Stimulated activated CD4-positive, alpha-beta T cell treated with anti-CD3 and anti-CD28 coated beads, Interleukin-15, amount 100 ng/mL, for 1 hour (primary cell): ENCODE measurements at places on chromosomes 7 and 10.

- DNase-seq = no peak
Measured at GRCh38 chr10:7445474-7446185, 34.8 kb upstream of the SFMBT2 start.

GRCh38 chr10:71746344-71747037 is 26.8 kb downstream of the VSIR start:
- DNase-seq = no peak

GRCh38 chr7:109964780-109965179 is 1126.1 kb upstream of the LRRN3 start:
- DNase-seq = no peak

GRCh38 chr7:214410-215212 is 22.2 kb downstream of the FAM20C start:
- DNase-seq = no peak

DNA sequence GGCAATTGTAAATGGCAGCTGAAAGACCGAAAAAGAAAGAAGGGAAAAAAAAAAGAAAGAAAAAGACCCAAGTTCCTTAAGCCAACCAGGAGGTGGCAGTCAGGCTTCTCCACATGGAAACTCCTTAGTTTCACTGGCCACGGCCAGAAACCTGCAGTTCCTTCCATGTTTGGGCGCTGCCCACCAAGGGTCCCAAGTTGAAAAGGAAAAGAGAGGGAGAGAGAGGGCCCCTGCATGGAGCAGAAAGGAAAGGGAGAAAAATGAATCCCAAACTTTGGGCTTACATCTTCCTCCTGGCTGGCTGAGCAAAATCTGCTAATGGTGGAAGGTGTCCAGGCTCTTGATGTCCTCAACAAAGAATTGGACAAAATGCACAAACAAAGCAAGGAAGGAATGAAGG is 31.8 kb upstream of the ABCA13 start:
- no peak for DNase-seq

- DNase-seq = no peak
Measured at GRCh38 chr10:97490592-97490991, 7.6 kb downstream of the MMS19 start.

- DNase-seq = no peak
Measured at GRCh38 chr10:130634816-130635215, 498.6 kb downstream of the GLRX3 start.

- DNase-seq = no peak
Measured at GRCh38 chr10:34766811-34767494, 48.1 kb downstream of the PARD3 start.

- no peak for DNase-seq
Measured at GRCh38 chr10:10897400-10897799, 120.3 kb upstream of the CELF2 start.

DNA sequence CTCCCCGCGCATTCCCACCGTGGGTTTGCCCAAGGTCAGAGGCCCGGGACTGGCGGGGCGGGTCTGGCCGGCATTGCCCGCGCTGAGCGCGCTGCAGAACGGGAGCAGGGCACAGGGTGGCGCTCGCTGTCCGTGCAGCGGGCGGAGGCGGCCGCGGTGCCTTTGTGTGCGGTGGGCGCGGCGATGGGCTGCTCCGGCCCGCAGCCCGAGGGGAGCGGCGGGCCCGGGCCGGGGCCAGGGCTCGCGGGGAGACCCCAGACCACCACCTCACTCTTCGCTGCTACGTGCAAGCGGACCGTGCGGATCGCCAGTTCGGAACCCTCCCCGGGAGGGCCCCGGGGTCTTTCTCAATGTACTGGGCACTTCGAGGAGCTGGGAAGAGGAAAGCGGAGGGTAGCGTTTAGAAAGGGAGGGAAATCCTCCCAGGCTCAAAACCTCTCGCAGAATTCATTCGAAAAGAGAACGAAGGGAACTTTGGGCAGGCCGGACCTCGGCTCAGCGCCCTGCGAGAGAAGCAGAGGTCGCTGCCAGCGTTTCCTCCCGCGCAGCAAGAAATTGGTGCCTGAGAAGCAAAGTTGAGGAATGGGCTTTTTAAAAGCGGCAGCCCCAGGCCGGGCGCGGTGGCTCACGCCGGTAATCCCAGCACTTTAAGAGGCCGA is 8.5 kb downstream of the SP8 start:
- DNase-seq = no peak

DNA sequence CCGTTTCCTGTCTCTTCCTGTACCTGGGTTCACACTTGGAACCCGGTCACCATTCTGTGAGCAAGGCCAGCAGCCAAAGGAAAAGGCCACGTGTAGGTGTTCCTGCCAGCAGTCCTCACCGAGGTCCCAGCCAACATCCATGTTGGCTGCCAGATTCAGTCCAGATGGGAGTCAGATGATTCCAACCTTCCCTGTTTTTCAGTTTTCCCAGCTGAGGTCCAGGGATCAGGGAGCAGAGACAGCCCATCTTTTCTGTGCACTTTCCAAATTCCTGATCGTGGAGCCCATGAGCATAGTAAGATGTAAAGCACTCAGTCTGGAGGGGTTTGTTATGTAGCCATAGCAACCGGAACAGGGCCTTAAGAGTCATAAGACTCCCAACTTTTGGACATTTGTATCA is 3.9 kb upstream of the PVRIG start:
- no peak for DNase-seq
